ENCODE measurements at places on chromosomes 6 and 20. TPM values are rescaled to one million over a fixed set of nuclear protein-coding genes. Genes with fewer than 3 reads are reported as not detected.

DNA sequence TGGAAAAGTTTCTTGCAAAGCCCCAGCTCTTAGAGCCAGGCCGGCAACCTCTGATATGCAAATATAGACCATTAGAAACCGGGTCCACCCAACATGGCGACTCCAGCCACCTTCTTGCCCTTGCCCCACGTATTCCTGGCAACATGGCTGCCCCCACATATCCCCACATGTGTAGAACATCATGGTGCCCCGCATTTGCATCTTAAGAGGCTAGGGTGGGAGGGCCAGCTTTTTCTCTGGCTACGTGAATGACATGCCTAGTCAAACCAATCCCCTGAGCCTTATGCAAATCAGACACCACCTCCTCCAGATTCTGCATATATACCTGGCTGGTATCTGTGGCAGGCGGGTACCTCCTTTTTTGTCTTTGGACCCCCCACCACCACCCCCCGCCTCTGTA, 106.1 kb upstream of the PTPRT start:
- no peak for DNase-seq

Gene PHACTR1
- total RNA-seq: 40.7 TPM

Gene SMIM26
- 76.3 TPM for total RNA-seq

Gene BHLHE23
- total RNA-seq: not detected

DNA sequence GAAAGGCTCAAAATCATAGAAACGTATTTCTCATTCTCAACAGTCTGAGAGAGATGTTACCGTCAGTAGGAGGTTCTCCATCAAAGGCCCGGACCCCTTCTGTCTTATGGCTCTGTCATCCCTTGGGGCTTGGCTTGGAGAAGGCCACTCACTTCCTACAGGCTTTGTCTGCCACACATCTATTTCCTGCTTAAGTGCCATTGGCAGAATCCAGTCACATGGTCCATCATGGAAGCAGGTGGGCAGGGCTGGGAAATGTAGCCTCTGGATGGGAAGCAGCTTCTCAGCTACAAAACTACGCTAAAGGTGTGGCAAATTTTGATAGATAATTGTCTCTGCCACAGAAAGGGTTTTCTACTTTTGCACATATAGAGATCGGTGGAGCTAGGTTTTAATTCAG, 12.6 kb upstream of the ZFP64 start:
- no peak for DNase-seq

DNA sequence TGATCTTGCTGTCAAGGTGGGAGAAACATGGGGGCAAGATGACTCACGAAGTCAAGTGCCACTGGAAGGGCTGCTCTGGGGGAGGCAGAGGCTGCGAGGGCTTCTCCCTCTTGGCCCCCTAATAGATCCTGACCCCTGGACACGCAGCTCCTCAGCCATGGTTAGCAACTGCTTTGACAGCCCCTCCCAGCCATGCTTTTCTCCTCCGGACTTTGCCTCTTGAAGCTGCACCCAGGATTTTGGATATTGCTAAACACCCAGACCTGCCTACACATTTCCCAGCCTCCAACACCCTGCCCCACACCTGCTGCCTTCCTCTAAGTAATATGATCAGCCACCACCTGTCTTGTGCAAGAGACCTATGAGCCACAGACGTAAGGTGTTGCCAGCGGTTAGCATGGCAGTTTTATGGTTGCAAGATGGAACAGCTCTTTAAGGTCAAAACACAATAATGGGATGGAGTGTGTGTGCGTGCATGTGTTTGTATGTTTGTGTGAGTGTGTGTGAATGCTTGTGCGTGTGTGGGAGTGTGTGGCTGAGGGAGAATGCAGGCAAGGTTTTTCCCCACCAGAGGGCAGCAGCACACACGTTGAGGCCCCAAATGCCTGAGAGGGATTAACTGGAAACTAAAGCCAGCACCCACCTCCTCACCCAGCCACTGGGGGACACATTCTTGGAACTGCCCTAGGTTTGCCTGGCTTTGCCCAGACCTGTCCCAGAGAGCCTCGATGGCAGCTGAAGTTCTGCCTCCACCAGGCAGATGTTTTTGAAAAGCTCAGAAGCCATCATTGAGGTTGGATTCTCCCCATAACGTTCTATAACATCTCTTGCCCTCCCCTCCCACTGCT, 2.5 kb downstream of the IP6K3 start:
- DNase-seq: peak; percentile 59

DNA sequence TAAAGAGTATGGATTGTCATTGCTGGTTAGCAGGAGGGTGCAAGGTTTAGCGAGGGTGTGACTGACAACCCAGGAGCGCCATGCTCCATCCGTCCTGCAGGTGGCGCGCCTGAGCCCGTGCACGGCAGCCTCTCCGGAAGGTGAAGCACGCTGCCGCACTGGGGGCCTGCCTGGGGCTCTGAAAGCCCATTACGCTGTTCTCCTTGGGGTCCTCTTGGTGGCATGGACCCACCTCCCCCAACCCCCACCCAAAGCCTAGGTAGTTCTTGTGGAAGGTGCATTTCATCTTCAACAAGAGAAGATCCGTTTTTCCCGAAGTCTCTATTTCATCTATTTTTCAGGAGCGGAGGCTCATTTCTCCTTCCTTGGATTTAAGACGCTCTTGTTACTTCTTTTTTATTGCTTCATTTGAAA, 197.4 kb upstream of the KCNG1 start:
- DNase-seq: no peak

- DNase-seq: no peak
Measured at GRCh38 chr6:123518441-123519188, 118.1 kb downstream of the TRDN start.

Gene CD93
- total RNA-seq: 13.6 TPM

Gene ZC2HC1B
- 0.31 TPM for total RNA-seq

Data from occipital lobe (tissue), 3 donors.